Pons (tissue), 1 donor: ENCODE measurements at places on chromosomes 6 and 20.
A peak's percentile ranks its signal among the peaks of the same experiment; 100 is the strongest.

DNA sequence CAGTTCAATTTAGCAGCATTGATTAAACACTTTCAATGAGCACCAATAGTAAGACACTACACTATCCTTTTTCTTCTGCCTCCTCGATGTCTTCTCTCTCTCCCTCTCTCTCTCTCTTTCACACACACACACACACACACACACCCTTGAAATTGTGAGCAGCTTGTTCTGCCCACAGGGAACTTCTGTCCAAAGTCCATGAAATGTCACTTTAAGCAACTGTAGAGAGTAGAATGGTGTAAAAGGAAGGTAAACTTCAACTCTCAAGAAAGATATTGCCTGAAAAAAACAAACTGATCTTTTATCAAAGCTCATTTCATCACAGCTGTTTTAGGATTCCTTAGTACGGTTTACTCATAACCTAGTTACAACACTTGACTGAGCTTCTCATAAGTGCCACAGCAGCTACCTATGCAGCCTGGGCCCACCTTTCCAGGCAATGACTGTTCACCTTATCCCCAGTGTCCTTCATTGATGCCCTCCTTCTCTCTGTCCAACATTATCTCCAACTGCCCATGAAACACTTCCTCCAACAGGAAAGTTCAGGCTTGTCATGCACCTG lies 107.0 kb downstream of the TNFRSF21 start:
- DNase-seq = no peak

DNA sequence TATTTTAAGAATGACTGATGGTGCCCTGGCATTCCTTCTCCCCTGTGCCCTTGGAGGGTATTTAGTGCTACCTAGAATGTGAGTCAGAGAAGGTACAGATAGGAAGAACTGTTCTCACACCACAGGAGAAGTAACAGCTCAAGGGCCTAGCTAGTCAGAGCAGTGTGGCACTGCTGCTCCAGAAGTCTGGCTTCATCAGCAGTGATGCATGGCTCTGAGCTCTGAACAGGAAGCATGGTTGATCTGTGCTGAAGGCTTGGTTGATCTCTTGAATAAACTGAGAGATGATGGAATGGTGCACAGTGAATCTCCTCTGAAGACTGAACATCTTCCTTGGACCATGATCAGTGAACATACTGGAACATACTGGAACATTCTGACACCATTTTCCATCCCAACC lies 425.3 kb upstream of the SLC35B3 start:
- no peak for DNase-seq

DNA sequence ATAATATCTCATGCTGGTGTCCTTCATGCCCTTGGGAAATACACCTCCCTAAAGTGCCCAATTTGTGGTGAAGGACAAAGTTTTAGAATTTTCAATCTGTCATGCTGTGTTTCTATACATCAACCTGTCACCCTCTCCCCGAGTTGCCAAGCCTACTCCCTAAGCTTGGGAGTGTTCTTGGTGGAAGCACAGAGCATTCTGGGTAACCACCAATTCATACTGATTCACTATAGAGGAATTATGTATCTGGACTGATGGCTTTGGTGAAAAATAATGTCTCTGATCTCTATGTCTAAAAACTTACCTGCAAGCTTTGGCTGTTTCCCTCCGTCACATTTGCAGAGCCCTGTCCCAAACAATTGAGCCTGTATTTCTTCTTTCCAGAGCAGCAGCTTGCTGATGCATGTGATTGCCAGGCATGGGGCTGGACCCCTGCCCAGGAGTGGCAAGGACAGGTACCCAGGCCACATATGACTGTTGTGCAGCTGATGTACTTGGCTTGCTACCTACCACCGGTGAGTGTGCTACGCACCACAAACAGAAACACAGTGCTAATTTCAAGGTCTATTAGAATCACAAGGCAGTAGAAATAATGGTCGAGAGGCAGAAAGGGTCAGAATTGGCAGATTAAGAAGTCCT lies 202.8 kb upstream of the CITED2 start:
- no peak for DNase-seq

DNA sequence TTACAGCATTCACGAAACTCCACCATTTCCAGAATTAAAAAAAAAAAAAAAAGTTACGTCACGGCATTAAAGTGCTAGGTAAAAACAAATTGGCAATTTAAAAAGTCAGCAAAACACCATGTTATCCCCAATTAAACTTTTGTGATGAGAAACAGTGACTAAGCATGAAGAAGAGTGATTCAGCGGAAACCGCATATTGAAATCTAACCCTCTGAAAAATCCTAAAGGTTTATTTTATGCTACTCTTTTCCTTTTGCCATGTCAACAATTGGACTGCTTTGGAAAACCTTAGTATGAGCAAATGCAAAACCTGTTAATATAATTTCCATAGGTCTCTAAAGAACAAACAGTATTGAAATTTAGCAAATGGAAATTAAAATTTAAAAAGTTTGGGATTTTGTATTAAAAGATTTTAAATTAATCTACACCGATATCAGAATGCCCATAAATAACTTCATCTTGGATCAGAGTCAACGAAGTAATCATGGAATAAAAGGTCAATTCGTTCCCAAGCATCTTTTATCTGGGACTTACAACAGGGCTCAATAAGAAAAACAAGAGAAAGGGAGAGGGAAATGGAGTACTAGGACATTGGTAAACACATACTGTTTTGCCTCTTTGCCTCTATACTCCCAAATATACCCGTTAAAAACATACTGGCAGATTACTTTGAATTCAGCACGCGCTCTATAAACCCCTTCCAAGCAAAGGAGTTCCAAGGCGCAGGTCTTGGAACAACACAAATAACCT lies 1.1 kb downstream of the FBXO30 start:
- DNase-seq = peak; percentile 26

DNA sequence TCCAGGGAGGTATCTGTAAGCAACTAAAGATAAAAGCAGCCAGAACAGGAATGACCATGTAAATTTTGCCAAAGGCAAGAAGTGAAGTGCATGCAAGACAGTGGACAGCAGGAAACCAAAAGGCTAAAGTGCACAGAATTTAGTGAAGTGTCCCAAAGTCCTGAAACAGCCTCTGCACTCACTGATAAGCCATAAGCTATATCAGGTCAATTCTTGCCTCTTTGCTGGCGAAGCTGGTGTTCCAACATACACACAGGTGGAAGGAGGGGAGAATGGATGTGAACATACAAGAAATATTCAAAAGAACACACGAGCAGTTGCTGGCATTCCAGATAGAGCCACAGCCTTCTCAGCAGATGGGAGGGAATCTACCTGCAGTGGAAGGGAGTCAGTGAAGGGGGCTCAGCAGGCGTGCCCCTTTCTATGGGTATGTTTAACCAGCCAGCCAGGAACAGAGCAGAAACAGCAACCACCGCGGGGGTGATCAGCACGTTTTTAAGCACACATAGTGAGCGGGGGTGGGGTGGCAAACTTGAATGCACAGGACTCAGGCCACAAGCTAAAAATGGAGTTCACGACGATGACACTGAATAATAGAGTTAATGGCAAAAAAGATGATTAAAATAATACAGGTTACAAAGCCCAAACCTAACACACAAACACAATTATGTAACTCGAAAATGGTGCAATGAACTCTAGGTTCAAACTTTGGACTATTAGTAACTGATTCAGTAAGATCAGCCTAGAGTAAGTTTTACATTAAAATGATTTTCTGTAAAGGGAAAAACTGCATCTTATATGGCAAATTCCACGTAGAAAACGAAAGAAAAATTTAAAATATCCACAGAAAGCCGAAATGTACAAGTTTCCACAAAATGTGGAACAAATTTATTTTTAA lies 1.2 kb downstream of the ECI2 start:
- DNase-seq = no peak

GRCh38 chr20:37386505-37387251 lies 40.7 kb downstream of the SRC start:
- DNase-seq = no peak

DNA sequence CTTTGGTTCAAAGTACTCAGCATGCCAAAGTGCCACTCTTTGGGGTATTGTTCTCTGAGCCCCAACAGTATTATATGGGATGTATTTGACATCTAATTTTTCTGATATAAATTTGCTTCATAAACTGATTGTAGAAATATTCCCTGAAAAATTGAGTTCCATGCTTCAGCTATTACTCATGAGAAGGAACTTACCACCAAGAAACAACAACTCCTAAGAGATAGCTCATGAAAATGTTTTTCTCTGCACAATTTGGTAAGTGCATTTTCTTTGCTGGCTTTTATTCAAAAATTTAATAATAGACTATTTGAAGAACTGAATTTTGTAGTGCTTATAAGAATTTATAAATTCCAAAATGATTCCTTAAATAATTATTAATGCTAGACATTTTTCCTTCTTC lies 12.8 kb upstream of the TPD52L1 start:
- DNase-seq = no peak

DNA sequence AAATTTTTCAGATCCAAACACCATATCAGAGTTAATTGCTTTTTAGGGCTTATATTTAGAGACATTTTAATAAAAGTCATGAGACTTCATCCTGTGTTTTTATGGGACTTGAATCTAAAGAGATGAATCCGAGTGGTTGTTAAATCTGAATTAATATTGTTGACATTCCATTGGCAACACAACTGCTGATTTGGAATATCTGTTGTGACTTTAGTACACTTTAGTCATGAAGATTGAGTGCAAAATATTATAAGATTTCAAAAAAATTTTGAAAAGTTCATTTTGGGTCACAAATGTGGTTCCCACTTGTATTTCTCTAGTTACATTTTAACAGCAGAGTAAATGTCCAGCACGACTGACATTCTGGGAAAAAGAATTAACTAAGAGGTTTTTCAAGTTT lies 442.7 kb upstream of the HSF2 start:
- no peak for DNase-seq

GRCh38 chr20:58287638-58288037 lies 21.9 kb upstream of the RAB22A start:
- no peak for DNase-seq

GRCh38 chr6:149176971-149177667 lies 140.4 kb upstream of the TAB2 start:
- DNase-seq = no peak

DNA sequence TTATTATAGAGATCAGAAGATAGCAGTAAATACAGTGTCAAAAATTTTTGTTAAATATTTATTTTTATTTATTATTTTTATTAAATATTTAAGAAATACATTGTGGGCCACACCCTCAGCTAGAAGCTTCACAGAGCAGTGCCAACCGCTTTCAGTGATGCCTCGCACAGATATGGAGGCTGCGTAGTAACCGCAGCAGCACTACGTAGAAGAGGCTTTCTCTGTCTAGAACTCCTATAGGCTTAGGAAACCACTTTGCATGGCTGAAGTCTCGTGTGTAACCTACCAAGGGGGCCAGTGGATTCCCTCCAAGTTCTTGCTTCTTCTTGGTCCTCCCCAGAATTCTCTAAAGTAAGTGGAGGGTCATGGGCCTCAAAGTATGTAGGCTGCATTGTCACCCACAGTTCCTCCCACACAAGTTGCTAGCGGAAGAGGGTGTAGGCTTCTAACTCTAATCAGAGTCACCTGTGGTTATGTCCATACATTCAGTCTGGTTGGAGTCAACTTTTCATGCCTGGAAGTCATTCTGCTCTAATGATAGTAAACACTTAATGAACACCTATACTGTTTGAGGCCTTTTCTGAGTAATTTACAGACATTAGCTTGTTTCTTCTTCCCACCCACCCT lies 285.6 kb downstream of the CDKAL1 start:
- no peak for DNase-seq

- no peak for DNase-seq
These were observed 74.2 kb downstream of the CD164 start for GRCh38 chr6:109308018-109308492.

DNA sequence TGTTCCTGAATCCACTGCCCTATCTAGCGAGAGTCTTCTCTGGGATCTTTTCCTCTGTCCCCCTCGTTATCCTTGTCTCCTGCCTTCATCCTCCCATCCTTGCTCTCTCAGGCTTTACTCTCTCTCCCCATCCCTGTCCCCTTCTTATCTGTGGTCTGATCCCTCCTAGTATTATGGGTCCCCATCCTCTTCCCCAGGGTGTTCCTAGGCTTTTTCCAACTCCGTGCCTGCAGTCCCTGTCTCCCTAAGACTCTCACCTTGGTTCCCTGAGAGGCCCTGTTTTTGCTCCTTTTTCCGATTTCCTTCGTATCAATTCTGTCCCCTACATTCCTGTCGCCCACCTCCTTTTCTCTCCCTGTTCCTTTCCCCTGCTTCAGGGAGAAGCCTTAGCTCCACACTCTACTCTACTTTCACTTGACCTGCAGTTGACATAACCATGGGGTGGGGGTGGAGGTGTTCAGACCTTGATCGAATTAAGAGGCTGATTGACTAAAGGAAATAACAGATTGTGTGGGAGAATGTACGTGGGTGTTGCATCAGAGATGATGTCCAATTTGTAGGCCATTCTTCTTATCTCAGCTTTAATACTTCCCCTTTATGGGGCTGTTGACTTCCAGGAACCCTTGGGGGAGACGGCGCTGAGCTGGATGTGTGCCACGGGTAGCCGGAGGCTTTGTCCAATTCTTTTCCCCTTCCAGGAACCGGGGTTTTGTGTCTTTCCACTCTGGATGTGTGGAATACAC lies 905 bp downstream of the PPARD start:
- DNase-seq = peak; percentile 59

- DNase-seq = no peak
These were observed 3.4 kb downstream of the SERAC1 start for GRCh38 chr6:158164579-158165170.

DNA sequence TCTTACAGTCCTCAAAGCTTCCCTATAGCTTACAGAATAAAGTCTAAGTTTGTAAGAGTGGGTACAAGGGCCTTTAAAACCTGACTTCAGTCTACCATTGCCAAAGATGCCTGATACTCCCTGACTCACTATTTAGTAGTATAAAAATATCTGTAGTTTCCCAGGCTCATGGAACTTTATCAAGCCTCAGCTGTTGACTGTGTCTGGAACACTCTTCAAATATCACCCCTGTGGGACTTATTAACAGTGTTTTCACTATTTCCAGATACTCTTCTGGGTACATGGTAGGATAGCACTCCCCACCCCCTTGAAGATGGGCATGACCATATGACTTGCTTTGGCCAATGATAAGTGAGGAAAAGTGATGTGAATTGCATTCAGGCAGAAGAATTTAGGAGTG lies 105.3 kb upstream of the TENT5A start:
- DNase-seq = no peak

DNA sequence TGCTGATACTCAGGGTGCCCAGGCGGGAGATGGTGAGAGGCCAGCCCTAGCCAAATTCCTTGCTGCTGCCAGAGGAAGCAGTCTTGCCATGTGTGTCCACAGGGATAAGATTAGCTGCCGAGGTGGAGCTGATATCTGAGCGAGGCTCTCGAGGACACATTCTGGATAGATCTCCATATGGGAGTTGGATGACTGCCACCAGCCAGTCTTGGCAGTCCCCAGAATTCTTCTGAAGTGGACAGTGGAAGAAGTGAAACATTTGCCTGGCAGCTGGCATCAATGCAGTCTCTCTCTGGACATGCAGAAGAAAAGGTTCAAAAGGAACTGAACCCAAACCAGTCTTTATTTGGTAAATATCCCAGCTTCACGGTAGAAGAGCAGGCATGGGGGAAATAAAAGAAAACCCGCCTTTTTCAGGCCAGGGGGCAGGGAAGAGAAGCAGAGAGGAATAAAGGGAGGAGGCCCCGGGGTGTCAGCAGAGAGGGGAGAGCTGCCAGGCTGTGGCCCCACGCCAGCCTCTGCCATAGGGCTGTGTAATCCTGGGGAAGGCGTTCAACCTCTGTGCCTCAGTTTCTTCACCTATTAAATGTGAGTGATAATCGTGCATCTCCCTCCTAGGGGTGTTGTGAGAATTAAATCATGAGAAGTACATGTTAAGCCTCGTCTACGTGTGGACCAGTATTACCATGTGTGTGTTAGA lies 3.7 kb upstream of the FUCA2 start:
- DNase-seq = peak; percentile 39
